Endothelial cell (in vitro differentiated cells): ENCODE measurements at places on chromosomes 1 and 21. TPM values are rescaled to one million over a fixed set of nuclear protein-coding genes. Genes with fewer than 3 reads are reported as not detected.

The TMPRSS3 gene
- total RNA-seq = not detected

The LDLRAP1 gene
- 23.5 TPM for total RNA-seq

The ABCG1 gene
- total RNA-seq = 48.9 TPM

DNA sequence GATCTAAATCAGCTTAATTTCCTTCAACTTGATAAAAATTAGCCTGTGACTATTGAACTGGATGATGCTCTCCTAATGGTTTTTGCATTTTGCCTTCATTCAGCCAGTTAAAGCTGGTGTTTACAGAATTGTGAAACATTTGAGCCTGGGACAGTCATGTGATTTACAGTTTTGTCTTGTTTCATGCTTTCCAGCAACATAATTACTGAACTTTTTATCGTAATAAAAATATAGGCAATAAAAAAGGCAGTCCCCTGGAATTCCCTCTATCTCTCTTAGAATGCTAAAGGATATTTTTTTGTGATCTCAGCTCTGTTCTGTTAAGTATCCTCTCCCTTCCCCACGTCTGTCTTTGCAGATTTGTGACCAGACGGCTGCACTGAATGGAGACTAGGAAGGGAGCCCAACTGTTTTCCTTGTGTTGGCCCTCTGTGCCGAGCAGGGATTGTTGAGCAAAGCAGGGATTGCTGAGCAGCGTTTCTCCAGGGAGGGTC, 70.3 kb upstream of the RGL1 start:
- DNase-seq = peak; percentile 8

DNA sequence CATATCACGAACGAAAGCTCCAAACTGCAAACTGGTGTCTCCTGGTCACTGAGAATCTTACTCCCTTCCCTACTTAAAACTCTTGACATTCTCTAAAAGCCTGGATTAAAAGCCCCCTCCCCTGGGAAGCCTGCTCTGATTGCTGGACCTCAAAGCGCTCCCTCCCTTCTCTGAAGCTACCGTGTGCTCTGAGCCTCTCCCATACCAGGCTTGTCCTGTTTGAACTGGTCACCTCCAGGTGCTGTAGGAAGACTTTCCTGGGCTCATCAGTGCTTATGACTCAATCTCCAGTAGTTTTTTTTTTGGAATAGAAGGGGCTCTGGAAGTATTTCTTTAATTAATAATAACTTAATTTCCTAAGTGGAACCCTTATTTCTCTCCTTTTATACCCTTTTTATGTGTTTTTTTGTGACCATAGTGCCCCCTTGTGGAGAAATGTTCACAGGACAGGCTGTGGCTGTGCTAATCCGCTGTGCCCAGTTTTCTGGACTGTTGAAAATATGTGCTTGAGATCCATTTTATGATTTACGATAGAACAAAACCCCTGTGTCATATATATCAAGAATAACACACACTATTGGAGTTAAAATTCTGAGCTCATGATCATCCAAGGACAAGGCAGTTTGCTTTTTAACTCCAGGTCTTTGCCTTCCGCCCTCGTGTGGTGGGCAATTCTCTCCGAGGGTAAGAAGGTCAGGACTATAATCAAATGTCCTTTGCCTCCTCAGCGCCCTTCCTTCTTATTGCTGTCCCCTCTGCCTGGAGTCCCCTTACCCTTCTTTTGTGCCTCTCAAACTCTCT, 16.9 kb downstream of the MTARC1 start:
- DNase-seq = peak; percentile 49
